Stimulated activated CD8-positive, alpha-beta memory T cell treated with anti-CD3 and anti-CD28 coated beads, Interleukin-2, amount 100 ng/mL, for 1 hour (primary cell): ENCODE measurements at places on chromosomes 16 and 17.

- DNase-seq: no peak
These were observed 77.1 kb upstream of the WSB1 start for GRCh38 chr17:27216836-27217235.

DNA sequence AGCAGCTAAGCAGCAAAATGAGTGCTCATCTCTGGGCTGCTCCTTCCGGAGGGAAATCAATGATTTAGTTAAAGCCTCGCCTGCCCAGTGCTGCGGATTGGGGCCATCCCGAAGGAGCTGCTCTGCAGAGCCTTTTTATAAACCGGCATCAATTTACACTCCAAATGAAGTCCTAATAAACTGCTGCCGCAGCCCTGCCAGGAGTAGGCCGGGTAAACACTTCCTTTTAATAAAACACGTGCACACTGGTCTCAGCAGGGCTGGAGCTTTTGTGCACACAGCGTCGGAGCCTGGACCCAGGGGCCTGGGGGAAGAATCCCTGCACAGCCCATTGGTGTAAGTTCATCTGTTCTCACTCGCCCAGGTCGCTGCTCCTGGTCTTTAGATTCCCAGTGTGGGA is 79.6 kb upstream of the HS3ST2 start:
- no peak for DNase-seq

GRCh38 chr16:4270595-4270994 is 2.2 kb downstream of the TFAP4 start:
- DNase-seq: no peak

GRCh38 chr16:15647294-15648014 is 2.6 kb upstream of the NDE1 start:
- no peak for DNase-seq

DNA sequence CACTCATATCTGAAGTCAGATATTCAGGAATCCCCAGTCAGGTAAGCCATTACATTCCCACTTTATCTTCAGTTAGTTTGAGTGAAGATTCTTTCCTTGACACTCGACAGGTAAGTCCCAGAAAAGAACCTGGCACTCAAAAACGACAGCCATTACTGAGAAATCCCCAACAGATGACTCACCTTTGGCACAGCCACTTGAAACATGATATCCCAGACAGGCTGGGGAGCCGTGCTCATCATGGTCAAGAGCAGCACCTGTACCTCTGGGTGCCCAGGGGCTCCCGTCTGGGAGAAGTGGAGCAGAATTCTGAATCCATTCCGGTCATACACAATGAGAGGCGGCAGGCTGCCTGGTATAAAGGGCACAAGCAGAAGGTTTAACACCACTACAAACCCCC is 16.8 kb upstream of the COG7 start:
- no peak for DNase-seq

- DNase-seq: no peak
These were observed 702 bp downstream of the IRX5 start for GRCh38 chr16:54931120-54932014.
